Uterus (tissue), 4 donors: ENCODE measurements at places on chromosomes 3 and 15. TPM values are rescaled to one million over a fixed set of nuclear protein-coding genes. Genes with fewer than 3 reads are reported as not detected.

DNA sequence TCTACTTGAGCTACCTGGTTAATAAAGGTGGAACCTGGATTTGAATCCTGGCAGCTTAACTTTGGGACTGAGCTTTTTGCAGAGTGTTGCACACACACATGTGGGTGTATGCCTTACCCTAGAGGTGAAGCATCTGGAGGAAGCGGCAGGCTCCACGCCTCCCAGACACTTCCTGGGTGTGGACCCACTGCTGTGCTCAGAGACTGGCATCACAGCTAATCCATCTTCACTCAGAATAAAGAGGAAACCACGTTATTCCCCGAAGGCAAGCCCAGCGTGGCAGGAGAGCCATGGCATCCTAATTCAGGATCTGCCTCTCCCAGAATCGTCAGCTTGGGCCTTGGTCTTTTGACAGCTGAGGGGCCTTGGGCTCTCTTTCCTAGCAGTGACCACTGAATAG, 25.5 kb downstream of the CCDC13 start:
- H3K27me3 ChIP-seq, result no peaks in the 10 kb centered on the region

DNA sequence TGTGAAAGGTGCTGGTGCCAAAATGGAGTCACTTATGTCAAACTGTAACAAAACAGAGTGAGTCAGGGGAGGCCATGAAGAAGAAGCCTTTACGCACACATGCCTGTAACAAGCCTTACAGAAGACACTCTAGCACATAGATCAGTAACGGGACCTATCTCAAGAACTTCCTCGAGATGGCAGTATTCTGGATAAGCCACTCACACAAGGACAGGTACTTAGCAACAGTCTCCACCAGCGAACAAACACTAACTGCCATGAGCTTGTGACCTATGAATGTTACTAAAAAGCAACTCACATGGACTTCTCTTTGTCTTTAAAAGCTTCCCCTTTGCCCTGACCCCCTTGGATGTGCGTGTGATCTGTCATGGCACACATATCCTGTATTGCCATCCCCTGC, 235.1 kb downstream of the CD47 start:
- H3K27me3 ChIP-seq, result no peaks in the 10 kb centered on the region
- H3K27ac ChIP-seq, result no peak overlapping the region
- no peaks in the 10 kb centered on the region for H3K36me3 ChIP-seq

RETNLB gene
- not detected for total RNA-seq

ONECUT1 gene
- not detected for total RNA-seq

GRM7 gene
- 0.51 TPM for total RNA-seq
